Myocyte (in vitro differentiated cells): ENCODE measurements at places on chromosomes 12 and 14.

- DNase-seq: no peak
Observed at GRCh38 chr14:64187331-64187730, 106.8 kb downstream of the ESR2 start.

DNA sequence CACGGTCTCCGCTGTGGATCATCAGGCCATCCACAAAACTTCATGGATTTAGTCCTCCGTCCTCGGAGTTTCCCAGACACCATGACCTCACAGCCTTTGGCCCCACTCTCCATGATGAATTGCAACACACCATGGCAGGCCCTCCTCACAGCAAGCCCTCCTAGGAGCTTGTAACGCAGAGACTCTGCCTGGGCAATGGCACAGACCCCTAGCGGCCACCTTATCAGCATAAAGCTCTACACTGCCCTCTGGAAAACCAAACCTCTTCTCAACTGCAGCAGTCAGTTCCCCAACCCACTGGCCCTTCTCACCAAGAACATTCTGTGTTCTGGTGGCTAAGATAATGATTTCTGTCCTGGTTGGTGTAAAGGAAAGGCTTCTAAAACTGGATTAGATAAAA, 238.4 kb upstream of the USP15 start:
- no peak for DNase-seq

GRCh38 chr12:70627677-70628076, 9.6 kb downstream of the PTPRB start:
- DNase-seq: no peak

GRCh38 chr14:38824706-38825105, 278.3 kb downstream of the SEC23A start:
- DNase-seq: peak; percentile 48

DNA sequence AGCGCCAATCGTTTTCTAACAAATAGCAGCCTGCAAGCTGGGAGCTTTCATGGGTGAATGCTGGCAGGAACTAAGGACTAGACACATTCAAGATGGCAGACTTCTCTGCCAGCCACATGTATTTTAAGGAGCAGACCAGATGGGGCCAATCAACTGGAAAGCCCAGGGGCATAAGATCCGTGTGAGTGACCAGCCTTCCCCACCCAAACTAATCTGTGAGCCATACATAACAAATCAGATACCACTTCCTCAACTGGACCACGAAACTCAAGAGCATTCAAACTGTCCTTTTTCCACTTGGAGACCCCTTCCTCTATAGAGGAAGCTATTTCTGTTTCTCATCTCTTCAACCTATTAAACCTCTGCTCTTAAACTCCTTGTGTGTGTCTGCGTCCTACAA, 9.7 kb downstream of the TCL1B start:
- no peak for DNase-seq

GRCh38 chr12:90773491-90773890, 181.5 kb downstream of the CCER1 start:
- DNase-seq: peak; percentile 26

- DNase-seq: peak; percentile 18
Observed at GRCh38 chr14:63542231-63542999, 762 bp downstream of the PPP2R5E start.

DNA sequence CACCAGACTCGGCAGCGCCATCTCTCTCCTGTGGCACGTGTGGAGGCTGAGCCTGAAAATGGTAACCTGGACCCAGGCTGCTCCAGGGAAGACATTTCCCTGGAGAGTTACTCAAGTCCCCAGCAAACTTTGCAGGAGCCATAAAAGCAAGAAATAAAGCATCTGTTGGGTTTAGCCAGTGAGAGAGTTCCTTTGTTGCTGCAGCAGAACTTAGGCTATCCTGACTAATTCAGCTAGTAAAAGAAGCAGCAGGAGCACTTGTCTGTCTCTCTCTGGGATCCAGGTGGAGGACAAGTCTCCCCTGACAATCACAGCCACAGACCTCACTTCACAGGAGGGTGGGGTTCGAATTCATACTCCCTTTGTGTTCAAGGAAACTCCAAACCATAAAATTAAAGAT, 79.2 kb upstream of the DIO3 start:
- DNase-seq: no peak

- DNase-seq: no peak
Observed at GRCh38 chr14:102394717-102395375, 32.1 kb downstream of the TECPR2 start.

- DNase-seq: peak; percentile 86
Observed at GRCh38 chr14:55579724-55580469, at the start of gene KTN1. Gene KTN1, plus strand, starts transcription at chr14:55580207. Its CDS starts 31,842 bp downstream, at chr14:55612049.

DNA sequence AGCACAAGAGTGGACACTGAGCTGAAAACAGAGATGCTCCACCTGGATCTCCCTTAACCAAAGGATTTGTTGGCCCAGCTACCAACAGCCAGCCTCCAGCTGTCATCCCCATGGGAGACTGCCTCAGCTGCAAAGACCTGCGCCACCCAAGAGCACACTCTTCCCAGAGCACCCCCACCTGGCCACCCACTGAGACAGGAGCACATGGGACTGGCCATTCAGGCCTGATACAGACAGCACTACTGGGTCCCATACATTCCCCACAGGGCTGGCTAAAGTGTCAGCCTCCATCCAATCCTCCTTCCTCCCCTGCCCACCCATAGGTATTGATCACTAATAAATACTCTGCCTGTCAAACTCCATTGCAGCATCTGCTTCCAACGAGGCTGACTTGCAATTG, 241.5 kb downstream of the BCL11B start:
- DNase-seq: no peak

DNA sequence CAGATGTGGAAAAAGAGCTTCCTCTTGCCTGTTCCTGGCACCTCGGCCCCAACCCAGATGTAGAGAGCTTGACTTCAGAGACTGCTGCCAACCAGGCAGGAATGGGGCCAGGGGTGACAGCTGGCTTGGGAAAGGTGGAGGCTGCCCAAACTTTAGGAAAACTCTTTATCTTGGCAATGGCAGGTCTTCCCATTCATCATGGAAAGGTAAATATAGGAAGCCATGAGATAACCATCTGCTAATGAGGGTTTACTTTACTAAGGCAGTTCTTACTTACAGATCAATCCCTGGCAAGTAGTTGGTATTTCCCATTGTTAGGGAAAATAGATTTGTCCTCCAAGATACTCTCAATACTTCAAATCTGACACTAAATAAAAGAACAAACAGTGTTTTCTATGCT, 143.1 kb upstream of the NUDT4 start:
- DNase-seq: no peak

DNA sequence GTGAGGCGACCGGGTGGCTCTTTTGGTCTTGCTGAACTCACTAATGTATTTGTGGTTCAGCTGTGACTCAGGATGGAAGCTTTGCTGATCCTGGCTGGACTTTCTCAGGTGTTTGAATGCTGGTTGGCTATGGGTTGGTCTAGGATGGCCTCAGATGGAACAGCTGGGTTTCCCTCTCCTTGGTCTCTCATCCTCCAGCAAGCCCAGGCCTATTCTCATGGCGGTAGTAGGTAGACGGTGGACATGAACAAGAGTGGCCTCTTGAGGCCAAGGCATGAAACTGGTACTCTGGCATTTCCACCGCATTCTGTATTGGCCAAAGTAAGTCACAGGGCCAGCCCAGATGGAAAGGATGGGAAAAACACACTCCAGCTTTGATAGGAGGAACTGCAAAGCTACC, 11.8 kb upstream of the POLR3B start:
- peak; percentile 35 for DNase-seq

- DNase-seq: no peak
Observed at GRCh38 chr12:57384478-57384877, 46.4 kb downstream of the R3HDM2 start.

DNA sequence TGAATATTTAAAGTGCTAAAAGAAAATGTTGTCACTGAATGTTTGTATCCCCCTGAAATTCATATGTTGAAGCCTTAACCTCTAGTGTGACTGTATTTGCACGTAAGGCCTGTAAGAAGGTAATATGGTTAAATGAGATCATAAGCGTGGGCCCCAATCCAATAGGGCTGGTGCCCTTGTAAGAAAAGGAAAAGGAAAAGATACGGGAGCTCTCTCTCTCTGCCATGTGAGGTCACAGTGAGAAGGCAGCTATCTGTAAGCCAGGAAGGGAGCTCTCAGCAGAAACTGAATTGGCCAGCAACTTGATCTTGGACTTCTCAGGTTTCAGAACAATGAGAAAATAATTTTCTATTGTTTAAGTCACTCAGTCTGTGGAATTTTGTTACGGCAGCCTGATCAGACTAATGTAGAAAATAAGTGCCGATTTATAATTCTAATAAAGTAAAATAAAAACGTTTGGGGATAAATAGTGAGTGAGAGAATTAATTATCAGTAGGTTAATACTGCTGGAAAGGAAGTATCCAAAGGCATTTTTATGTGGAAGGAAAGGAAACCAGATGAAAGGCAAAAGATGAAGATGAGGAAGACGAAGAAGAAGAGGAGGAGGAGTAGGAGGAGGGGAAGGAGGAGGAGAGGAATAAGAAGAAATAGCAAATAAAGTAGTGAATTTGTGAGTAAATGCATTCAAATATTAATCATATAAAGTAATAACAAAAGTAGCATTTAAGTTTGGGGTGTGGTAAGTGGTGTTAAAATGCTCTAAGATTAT, 188.5 kb upstream of the KRR1 start:
- peak; percentile 91 for DNase-seq

- DNase-seq: peak; percentile 40
Observed at GRCh38 chr14:28407996-28408395, 358.6 kb upstream of the FOXG1 start.

- no peak for DNase-seq
Observed at GRCh38 chr14:88079624-88080023, 74.7 kb downstream of the GPR65 start.

GRCh38 chr12:105221583-105222283, 14.2 kb downstream of the APPL2 start:
- DNase-seq: no peak

DNA sequence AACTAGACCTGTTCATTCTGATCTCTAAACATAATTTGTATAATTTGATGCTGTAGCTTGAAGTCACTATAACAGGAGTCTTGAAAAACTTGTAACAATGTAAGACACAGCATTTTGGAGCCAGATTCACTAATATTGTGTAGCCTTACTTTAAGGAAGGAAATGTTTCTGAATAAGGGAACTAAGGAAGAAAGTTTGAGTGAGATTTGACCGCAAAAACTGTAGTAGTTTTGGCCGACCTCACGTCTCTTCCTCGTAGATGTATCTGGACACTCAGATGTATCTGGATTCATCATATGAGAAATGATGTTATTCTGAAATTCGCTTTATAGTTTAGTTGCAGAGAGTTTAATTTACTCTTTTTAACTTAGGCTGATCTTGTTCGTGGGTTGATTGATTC, 13.9 kb upstream of the DNAH10 start:
- DNase-seq: no peak

DNA sequence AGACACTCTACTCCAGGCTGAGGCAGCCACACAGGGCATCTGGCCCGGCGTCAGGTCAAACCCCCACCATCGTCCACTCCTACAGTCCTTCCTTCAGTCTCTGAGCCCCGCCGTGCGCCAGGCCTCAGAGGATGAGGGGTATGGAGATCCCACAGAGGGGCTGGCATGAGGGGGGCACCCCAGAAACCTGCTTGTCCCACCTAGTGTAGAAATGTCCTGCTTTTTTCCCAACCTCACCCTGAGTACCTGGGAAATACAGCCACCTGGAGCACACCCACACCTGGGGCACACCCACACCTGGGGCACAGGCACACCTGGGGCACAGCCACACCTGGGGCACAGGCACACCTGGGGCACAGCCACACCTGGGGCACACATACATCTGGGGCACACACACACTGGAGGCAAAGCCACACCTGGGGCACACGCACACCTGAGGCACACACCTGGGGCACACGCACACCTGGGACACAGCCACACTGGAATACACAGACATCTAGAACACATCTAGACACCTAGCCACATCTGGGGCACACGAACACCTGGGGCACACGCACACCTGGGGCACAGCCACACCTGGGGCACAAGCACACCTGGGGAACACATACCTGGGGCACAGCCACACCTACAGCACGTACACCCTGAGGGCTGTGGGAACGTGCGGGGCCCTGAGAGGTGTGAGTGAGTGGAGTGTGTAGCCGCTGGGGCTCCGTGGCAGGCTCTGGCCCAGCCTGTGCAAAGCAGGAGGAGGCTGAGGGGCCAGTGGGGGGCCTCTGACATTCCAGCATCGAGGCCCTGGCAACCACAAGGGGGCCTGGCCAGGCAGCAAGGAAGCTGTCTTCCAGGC, 18.4 kb downstream of the AKT1 start:
- DNase-seq: no peak

GRCh38 chr12:57049119-57049446, 846 bp downstream of the MYO1A start:
- DNase-seq: no peak

DNA sequence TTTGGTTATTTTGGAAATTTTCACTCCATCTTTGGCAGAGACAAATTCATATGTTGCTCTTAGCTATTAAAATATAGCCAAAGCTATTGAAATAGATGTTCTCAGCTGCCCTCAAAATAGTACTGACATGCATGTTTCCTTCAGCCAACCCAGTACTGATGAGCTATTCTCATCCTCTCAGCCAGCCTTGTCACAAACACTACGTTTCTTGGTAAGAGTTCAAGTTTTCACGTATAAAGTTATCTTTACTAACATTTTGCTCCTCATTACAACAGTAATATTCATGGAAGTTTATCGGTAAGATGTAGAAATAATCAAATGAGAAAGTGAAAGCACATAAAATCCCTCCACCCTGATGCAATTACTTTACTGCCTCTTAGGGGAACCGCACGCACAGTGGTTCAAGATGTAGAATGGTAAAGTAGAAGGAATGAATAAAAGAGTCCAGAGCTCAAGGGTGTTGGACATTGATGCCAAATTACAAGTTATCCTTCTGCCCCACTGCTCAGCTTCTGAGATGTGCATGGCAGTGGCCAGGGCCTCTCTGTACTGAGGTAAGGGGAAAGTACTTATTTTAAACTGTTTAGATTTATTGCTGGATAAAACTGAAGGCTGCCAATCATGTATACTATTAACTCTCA, 20.7 kb downstream of the GCH1 start:
- DNase-seq: peak; percentile 48

DNA sequence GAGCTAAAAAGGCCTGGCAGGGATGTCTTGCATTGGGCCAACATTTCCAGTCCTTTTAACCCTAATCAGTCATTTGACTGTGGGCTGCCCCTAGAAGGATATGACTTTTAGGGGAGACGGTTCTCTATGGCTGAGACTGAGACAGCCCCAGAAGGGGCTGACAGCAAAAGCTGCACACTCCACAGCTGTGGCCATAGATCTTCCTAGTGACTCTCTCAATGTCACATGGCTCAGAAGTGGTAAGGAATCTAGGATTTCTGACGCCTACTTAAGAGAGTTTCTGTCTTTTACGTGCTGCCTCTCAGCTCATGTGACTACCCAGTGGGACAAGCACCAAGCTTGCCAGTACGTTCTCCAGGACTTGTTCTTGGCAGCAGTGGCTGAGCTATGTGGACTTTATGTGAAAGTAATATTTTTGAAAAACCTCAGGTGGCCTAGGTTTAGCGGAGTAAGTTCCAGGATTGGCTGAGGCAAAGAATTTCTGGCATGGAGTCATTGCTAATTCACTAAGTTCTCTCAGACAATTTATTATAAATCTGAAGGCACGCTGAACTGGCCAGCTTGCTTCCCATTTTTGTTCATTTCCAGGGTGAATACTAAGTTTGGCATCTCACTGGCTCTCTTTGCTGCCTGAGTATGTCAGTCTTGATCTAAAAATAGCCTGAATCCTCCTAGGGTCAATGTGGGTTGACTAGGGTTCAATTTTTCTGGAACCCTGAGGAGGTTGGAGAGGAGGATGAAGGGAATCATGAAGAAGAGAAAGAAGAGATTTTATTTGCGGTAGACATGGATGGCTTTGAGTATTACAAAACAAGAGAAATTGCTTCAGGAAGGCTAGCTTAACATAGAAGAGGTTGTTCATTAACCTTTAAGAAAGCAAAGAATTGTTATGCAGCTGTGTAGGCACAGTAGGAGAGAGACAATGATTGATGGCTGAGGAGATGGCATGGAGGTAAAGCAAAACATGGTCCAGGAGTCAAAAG, 271.8 kb downstream of the AEBP2 start:
- DNase-seq: no peak
